ENCODE measurements at places on chromosomes 7 and 10.

DNA sequence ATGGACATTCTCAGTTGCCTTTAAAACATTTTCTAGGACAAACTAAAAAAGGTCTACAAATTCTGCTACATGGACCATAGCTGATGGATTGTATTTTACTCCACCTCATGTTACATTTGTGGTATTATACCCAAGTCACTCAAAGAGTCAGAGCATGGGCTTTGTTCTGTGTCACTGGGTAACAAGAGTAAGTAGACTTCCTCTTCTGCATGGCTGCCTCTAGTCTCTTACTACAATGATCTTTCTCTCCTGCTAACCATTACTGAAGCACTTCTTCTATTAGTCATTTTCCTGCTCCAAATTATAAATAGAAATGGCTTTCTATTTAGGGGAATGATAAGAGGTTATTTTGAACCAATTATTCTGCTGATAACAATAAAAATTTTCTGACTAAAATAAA lies 727.4 kb upstream of the NRP1 start:
- H3K27me3 ChIP-seq, result no peaks in the 10 kb centered on the region
- no peaks in the 10 kb centered on the region for H3K4me1 ChIP-seq
- H3K36me3 ChIP-seq, result no peaks in the 10 kb centered on the region

- DNase-seq, result no peak
- H3K36me3 ChIP-seq, result no peaks in the 10 kb centered on the region
- H3K27ac ChIP-seq, result no peak overlapping the region
- no peak overlapping the region for H3K4me3 ChIP-seq
- H3K4me1 ChIP-seq, result no peaks in the 10 kb centered on the region
Observed at GRCh38 chr10:14253079-14253478, 77.6 kb downstream of the FRMD4A start.

DNA sequence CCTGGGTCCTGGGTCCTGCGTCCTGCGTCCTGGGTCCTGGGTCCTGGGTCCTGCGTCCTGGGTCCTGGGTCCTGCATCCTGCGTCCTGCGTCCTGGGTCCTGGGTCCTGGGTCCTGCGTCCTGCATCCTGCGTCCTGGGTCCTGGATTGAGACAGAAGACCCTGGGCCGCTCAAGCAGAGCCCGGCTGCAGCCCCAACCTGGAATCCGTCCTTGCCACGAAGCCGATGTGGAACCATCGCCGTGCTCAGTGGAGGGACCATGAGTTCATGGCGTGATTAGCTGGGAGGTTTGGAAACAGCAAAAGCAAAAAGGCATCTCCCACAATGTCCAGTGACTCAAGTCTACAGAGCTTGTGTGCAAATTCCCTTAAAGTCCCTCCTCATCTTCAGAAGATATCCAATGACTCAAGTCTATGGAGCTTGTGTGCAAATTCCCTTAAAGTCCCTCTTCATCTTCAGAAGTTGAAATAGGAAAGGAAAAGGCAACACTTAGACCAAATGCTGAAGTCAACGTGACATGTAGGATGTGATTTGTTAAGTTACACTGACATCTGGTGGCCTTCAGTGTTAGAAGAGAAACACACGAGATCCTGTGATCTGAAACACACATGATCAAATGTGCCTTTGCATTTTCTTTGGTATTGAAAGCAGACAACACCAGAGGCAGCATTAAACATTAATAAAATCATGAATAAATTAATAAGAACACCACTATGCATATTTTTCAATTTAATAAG lies 179.9 kb downstream of the PTPRN2 start:
- H3K4me3 ChIP-seq, result no peak overlapping the region
- no peaks in the 10 kb centered on the region for H3K27me3 ChIP-seq
- no peak overlapping the region for H3K27ac ChIP-seq
- H3K36me3 ChIP-seq, result no peaks in the 10 kb centered on the region

GRCh38 chr7:1939434-1940401 lies 269.6 kb downstream of the ELFN1 start:
- peaks cover 65% of the 10 kb centered on the region for H3K4me1 ChIP-seq
- H3K4me3 ChIP-seq, result peak overlapping the region; percentile 91
- peak overlapping the region; percentile 96 for H3K27ac ChIP-seq
- H3K36me3 ChIP-seq, result peaks cover 8% of the 10 kb centered on the region
- no peak for DNase-seq

- H3K4me1 ChIP-seq, result no peaks in the 10 kb centered on the region
- no peak for DNase-seq
- H3K27me3 ChIP-seq, result no peaks in the 10 kb centered on the region
- H3K27ac ChIP-seq, result no peak overlapping the region
Observed at GRCh38 chr7:82534684-82535083, 91.1 kb upstream of the CACNA2D1 start.

DNA sequence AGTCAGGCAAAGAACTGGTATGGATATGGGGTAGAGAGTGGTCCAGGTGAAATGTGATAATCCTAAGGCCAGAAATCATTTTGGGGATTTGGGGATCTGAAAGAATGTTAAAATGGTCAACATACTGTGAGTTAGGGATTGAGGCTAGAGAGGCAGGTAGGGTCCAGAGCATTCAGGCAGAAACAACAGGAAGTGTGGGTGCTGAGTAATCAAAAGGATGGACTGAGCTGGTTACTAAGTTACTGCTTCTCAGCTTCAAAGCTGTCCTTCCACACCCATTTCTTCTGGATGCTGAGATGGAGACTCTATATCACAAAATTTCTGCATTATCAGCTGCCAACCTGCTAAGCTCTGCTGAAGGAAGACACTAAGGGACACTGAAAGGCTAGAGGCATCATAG lies 30.6 kb upstream of the PRKCQ start:
- no peak overlapping the region for H3K4me3 ChIP-seq
- DNase-seq, result no peak
- no peak overlapping the region for H3K27ac ChIP-seq
- no peaks in the 10 kb centered on the region for H3K27me3 ChIP-seq
- H3K4me1 ChIP-seq, result peaks cover 24% of the 10 kb centered on the region
- peaks cover 19% of the 10 kb centered on the region for H3K36me3 ChIP-seq

Data from naive thymus-derived CD4-positive, alpha-beta T cell (primary cell).